H7 (cell line): ENCODE measurements at places on chromosomes 4 and X.

DNA sequence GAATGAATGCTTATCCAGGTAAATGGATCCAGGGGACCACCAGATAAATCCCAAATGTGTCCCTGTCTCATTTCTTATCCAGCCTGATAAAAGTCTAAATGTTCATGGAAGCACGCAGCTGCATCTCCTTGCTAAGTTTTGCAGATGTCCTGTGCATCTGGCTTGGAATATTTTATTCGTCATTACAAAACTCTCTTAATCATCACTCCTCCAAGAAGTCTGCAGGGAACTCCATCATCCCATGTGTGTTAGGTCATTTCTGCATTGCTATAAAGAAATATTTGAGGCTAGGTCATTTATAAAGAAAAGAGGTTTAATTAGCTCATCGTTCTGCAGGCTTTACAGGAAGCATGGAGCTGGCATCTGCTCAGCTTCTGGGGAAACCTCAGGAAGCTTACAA lies 297.2 kb downstream of the HS3ST1 start:
- DNase-seq = no peak

DNA sequence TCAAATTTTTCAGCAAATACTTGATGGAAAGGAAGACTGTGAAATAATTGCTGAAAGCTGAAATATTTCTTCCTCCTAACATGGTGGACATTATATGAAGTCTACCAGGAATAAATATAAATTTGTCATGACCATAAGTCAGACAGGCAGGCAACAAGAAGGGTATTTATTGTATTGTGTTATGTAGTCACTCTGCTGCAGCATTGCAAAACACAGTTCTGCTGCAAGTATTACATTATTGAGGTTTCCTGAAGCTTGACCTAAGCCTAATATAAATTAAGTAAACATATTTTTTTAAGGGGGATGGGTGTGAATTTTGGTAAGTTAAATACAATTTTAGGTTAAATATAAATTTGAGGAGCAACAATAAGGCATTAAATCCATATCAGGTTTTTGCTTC lies 60.2 kb upstream of the MAOA start:
- DNase-seq = no peak

GRCh38 chr4:84952004-84952403 lies 14.5 kb downstream of the WDFY3 start:
- no peak for DNase-seq

GRCh38 chr4:76702440-76703122 lies 195.4 kb downstream of the SOWAHB start:
- no peak for DNase-seq

DNA sequence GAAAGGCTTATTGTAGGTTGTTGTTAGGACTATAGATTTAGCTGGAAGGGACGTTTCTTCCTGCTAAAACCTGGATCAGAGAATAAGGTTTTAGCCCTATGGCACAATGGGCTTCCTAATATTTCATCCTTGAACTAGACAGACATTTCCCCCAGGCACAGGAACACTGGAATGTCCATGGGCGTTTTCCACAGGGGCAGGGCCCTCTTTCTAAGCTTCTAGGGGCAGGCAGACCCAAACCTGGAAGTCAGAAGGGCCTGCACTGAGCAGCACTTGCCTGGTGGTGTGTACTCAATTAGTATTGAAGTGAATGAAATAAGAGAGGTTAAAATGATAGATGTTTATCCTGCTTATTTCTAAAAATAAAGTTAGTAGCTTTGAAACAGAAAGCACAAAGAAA lies 41.1 kb downstream of the CASP6 start:
- no peak for DNase-seq

- no peak for DNase-seq
These were observed 227.3 kb upstream of the TENM3 start for GRCh38 chr4:182015893-182016292.

DNA sequence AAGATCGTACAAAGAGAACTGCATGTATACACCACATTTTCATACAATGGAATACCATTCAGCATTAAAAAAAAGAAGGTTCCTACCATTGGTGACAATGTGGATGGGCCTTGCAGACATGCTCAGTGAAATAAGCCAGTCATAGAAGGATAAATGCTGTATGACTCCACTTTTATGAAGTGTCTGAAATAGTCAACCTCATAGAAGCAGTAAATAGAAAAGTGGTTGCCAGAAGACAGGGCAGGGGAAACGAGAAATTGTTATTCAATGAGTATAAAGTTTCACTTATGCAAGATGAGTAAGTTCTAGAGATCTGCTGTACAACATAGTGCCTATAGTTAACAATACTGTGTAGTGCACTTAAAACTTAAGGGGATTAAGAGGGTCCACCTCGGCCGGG lies 257.5 kb upstream of the FTHL17 start:
- DNase-seq = no peak

DNA sequence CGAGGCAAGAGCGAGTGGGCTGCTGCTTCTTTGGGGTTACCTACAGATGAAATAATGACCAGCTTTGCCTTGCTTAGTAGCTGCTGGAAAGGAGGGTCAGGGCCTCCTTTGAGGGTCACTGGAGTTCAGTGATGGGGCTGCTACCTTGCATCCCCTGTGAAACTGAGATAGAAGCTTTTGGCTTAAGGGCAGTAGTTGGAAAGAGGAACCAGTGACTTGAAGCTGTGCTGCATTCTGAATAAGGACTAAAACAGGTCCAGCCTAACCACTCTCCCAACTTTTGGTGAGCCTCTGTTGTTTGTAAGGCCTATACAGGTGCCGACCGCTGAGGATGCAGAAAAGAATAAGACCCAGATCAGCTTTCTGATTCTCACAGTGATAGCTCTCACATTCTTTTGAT lies 41.2 kb downstream of the RASL11B start:
- DNase-seq = no peak

DNA sequence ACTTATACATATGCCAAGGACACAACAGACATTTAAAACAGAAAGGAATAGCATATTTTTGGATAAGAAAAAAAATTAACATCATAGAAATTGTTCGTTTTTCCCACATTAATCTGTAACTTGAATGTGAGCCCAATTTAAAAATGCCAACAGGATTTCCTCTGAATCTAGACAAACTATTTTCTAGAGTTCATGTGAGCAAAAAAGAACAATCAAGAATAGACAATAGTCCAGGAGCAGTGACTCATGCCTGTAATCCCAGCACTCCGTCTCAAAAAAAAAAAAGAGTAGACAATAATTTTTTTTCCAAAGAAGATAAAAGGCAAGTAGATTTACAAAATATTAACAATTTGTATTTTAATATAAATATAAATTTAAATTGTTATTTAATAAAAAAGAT lies 73.7 kb upstream of the DUSP21 start:
- no peak for DNase-seq

DNA sequence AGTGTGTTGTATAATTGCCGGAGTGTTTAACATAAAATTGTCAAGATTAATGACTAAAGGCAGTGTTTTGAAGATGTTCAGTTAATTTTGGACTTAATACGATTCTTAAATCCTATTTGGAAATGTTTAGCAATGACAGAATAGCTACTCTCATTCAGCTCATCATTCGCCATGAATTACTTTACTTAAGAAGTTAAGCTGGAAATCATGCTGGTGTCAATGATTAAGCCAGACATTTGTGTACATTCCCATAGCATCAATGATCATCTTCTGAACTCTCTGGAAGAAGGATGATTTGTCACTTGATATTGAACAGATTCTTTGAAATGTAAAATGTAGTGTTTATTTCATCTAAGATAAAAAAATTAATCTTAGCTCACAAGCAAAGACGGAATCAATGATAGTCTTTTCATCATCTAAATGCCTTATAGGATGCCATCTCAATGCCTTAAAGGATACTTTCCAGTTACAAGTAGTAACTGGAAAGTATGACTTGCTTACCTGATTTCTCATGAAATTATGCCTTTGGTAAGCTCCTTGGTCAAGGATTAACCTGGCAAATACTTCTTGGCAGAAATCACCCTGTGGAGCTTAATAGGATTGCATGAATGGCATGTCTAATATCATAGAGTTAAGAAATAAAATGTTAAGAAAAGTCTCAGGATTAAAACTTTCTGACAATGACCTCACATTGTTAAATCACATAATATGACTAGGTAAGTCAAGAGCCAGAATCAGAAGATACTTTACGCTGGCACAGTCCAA lies 515.5 kb upstream of the AGA start:
- DNase-seq = no peak

DNA sequence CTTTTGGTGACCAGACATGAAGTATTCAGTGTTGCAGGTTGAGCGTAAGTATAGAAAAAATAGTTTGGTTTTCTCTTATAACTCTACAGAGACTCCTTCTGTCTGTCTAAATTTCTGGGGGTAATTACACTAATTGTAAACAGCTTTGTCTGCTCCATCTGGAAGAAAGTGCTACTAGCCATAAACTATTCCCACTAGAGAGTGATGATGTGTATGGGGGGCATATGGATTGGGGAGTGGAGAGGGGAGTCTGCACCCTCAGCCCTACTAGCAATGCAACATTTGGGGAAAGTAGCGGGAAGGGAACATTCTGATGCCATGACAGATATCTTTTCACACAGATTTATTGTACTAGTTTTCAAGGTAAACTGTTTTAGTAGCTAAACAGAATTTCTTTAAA lies 549.7 kb downstream of the TRIML1 start:
- no peak for DNase-seq

DNA sequence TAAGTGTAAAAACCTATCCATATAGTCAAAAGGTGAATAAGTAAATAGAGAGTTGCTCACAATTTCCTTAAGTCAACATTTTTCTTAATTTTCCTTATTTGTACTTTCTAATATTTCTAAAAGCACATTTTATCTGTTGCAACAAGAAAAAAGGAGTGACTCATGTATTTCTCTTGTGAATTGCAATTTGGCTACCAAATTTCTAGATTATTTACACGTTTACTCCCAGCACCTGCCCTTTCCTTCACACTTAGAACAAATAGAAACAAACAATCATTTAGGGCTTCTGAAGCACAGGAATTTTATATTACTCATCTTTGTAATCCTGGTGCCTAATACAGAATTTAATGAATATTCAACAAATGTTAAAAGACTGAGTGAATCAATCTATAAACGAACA lies 22.2 kb downstream of the BTC start:
- no peak for DNase-seq

DNA sequence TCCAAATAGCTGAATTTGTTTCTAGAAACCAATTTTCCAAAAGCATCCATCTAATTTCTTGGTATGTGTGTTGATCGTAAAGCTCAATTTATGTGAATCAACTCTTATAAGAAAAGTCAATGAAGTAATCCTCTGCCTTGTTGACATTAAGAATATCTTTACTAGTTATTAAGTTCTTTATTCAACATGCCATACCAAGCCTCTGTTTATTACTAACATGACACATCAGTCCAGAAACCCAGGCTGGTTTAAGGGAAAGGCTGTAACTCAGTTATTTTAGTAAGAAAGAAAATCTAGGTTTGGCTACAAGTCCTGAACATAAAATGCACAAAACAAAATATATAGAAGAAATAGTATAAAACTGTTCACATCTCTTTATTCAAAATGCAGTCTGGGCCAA lies 48.0 kb downstream of the KLHL34 start:
- DNase-seq = no peak

- peak; percentile 74 for DNase-seq
These were observed 189.6 kb downstream of the BCOR start for GRCh38 chrX:39907964-39908661.

DNA sequence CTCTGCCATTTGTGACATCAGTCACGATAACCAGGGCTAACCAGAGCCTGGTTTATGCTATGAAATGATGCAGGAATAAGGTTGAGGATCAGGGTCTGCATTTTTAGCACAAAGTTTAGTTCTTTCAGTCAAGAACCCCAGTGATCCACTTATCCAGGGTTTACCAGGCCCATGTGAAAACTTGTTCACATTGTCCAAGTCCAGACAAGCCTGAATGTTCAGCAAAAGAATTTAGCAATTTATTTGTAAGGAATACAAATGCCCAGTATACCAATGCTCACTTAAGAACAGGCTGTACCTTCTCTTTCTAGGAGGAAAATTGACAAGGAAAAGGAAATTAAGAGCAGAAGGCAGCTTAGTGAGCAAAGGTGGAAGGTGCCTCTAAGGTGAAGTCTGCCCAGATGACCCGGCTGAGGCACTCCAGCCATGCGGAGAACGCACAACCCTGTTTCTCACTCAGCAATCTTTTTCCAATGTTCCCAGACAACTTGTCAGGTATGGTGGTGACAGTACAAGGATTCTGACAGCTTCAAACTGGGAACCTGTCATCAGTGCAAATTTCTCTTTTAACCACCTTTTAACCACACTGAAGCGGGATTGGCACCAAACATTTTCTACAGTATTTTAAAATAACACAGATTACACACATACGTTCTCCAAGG lies 54.0 kb downstream of the TBC1D9 start:
- DNase-seq = no peak

- DNase-seq = no peak
These were observed 134.5 kb downstream of the FAM53A start for GRCh38 chr4:1549638-1550035.

- DNase-seq = no peak
These were observed 14.7 kb downstream of the STAP1 start for GRCh38 chr4:67573193-67573592.

GRCh38 chr4:69133993-69134392 lies 37.7 kb downstream of the UGT2B7 start:
- DNase-seq = no peak

DNA sequence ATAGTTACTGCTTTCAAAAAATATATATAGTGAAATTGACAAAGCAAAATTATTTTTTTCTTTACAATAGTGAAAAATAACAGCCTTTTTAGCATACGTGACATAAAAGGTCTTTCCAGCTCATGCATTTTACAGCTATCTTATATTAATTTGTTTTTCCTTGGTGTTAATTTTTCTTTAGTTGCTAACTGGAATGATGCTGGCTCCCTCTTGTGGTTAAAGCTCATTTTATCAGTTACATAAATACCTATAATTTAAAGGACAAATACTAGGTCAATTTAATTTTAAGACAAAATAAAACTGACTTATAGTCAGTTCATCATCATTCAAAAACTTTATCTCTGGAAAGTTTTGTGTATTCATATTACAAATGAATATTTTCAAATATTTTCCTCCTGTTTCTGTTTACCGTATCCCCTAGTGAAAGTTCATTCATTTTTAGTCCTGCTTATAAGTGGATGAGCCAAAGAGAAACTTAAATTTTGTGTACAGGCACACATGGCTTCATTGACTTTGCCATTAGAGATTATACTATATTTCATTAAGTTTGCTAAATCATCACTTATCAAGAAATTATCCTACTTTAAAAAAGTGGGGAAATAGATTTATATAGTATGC lies 9.9 kb upstream of the ANAPC4 start:
- peak; percentile 23 for DNase-seq

DNA sequence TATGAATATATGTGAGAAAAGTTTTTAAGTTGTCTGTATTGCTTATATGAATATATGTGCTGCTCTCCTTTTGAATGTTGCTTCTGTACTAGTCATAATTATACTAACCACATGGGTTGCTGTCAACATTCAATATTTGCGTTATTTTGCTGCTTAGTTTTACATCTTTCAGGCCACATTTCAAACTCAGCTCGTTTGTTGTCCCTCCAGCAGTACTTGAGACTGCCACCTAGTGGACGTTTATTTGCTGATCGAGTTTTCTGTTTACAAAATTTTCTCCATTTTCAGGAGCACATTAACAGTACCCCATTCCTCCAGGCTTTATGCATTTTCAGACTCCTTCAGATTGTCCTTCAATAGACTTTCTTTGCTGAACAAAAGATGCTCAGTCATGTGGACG lies 75.8 kb downstream of the NUDT11 start:
- peak; percentile 23 for DNase-seq
